ENCODE measurements at places on chromosomes 7 and 10.
A peak's percentile ranks its signal among the peaks of the same experiment; 100 is the strongest.

GRCh38 chr7:50564171-50564570 lies 1.0 kb downstream of the DDC start:
- DNase-seq = no peak

- no peak for DNase-seq
Measured at GRCh38 chr10:17455015-17455520, 673 bp upstream of the ST8SIA6 start.

DNA sequence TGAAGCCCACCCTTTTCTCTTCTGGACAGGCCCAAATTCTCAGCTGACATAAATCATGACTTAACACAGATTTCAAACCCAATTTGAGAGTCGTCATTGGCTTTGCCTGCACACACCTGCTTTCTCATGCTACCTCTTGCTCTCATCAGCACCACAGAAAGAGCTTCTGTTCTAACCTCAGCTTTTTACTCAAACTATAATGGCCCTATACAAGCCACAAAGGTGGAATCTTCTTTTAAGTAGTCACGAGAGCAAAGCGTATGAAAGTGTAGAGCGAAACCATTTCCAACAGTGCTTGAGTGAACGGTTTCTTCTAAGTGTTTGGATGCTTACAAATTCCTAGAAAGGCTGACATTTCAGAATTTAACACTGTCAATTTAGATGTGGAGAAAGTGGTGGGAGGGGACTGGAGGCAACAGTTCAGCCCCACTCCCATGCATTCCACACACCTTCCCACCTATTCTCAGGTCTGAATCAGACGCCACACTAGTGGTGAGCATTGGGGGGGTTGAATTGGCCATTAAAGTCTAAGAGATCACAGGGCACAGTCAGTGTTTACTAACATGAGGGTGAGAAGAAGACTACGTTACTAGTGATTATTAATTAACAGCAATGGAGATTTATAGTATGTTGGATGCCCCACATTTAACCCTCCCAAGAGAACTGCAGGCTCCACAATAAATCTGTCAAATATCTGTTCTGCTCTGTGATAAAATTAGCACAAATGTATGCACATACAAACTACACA lies 114.0 kb downstream of the PRKCQ start:
- DNase-seq = peak; percentile 65

- DNase-seq = no peak
Measured at GRCh38 chr10:88150339-88150738, 286.9 kb downstream of the PTEN start.

DNA sequence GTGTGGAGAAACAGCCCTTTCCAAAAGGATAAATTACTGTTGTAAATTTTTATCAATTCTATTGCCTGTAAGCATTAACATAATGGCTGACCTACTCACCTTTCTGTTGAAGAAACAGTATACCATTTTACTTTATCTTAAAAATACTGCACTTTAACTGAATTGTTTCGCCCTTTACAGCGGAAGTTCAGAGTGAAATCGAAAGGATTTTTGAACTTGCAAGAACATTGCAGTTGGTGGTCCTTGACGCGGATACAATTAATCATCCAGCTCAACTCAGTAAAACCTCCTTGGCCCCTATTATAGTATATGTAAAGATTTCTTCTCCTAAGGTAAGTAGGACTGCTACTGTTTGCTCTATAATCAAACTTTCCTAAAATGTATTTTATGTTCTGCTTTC lies 117.5 kb downstream of the NSUN6 start:
- DNase-seq = no peak

DNA sequence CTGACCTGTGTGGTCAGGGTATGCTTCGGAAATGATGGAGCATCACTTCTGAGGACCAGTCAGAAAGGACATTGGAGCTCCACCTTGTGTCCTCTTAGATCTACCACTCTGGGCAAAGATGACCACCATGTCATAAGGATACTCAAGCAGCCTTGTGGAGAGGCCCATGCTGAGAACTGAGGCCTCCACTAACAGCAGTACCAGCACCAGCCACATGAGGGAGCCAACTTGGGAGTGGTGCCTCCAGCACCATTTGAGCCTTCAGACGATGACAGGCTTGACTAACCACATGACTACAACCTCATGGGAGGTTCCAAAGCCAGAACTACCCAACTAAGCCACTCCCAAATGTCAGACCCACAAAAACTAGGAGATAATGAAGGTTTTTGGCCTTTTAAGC lies 116.0 kb downstream of the NPTX2 start:
- peak; percentile 69 for DNase-seq

DNA sequence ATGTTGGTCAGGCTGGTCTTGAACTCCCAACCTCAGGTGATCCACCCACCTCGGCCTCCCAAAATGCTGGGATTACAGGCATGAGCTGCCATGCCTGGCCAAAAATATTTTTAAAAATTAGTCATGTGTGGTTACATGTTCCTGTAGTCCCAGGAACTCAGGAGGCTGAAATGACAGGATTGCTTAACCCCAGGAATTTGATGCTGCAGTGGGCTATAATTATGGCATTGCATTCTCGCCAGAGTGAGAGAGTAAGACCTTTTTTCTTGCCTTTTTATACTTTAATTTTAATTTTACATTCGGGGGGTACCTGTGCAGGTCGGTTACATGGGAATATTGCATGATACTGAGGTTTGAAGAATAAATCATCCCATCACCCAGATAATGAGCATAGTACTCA lies 86.6 kb upstream of the ZNF92 start:
- no peak for DNase-seq

- DNase-seq = no peak
Measured at GRCh38 chr10:75910032-75910431, 478.6 kb downstream of the LRMDA start.

DNA sequence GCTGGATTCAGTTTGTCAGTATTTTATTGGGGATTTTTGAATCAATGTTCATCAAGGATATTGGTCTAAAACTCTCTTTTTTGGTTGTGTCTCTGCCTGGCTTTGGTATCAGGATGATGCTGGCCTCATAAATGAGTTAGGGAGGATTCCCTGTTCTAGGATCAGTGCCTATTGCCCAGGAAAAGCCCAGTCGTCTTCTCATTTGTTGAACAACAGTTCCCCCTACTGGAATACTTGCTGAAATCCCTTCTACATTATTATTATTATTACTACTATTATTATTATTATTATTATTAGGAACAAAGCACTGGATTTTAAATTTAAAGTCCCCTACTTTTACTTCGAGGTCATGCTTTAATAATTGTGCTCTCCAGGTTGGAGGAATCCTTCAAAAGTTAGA lies 528.9 kb downstream of the MAGI2 start:
- no peak for DNase-seq

DNA sequence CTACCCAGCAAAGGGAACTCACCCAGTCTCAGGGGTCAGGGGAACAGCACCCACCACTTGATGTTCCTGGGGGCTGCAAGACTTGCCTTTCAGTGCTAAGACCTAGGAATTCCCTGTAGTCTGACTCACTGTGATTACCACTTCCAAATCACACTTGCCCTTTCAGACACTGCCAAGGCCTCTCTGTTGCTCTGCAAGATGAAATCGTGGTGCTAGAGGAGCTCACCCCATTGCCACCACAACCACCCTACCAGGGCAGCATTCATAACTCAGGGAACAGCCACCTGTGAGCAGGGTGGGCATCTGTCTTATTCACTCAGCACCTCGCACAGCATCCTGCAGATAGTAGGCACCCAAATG lies 36.5 kb downstream of the XPNPEP1 start:
- no peak for DNase-seq

- no peak for DNase-seq
Measured at GRCh38 chr10:7797582-7797981, 9.6 kb downstream of the ATP5F1C start.

DNA sequence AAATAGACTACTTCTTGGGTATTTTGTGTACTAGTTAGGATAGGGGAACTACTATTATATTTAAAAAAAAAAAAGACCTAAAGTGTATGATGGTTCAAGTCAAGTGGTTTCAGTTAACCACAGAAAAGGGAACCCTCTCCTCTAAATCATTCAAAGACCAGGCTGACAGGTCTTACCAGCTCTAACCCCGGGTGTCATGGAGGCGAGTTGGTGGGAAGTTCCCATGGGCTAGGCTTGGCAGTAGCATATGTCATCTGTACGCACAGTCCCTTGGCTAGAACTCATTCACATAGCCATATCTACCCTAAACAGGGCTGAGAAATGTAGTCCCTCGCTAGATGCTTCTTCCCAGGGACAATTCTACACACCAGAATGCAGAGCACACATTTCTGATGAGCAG lies 37.7 kb upstream of the KCNMA1 start:
- no peak for DNase-seq

- peak; percentile 72 for DNase-seq
Measured at GRCh38 chr7:128103498-128104107, 72.4 kb upstream of the LRRC4 start.

DNA sequence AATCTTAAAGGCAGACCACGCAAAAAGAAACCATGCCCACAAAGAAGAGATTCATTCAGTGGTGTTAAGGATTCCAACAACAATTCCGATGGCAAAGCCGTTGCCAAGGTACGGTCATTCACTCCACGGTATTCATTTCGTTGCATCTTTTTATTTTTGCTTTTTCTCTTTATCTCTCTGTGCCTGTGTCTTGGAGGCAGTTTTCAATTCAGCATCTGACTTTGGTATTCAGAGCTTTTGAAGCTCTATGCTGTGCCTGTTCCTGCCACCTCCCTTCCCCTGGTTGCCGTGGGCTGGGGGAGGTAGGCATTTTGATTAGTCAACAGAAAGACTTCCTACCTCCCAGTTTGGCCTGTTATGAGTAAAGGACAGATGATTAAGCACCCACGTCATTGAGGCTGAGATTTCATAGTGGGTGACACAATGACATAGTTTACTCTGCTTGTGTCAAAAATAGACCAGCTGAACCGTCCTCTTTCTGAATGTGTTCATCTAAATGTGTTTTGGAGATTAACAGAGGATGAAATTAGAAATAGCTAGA lies 149.5 kb downstream of the ARID5B start:
- DNase-seq = peak; percentile 75

GRCh38 chr10:114544045-114544659 lies 113.9 kb downstream of the ABLIM1 start:
- peak; percentile 82 for DNase-seq

- DNase-seq = no peak
Measured at GRCh38 chr10:60848126-60848525, 69.8 kb downstream of the CDK1 start.

DNA sequence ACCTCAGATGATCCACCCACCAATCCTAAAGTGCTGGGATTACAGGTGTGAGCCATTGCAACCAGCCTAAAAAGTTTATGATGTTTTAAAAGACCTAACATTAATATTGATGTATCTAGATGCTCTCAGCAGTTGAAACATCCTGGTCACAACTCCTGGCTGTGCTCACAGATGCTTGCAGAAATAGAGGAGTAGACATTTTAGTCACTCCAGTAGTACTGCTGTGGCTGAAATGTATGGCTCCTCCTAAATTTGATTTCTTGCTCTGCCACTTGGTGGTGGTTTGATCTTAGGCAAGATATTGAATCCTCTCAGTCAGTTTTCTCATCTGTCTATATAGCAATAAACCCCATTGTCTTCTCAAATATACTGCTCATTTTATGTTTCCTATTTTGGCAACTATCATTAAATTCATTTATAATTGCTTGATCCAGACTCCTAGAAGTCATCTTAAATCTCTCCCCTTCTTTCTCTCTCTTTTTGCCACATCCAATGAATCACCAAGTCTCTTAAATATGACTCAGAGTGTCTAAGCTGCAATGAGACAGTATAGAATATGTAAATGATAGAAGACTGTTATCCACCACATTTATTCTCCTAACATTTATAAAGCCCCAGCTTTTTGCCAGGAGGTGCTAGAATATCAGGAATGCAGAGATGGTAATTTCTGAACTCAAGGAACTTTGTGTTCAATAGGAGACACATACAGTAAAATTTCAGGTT lies 78.1 kb upstream of the NRBF2 start:
- DNase-seq = no peak

- no peak for DNase-seq
Measured at GRCh38 chr10:12350925-12351324, 1.6 kb downstream of the CAMK1D start.

- DNase-seq = no peak
Measured at GRCh38 chr7:40580776-40581175, 446.0 kb downstream of the SUGCT start.

GRCh38 chr10:25157650-25158049 lies 17.2 kb upstream of the GPR158 start:
- no peak for DNase-seq

DNA sequence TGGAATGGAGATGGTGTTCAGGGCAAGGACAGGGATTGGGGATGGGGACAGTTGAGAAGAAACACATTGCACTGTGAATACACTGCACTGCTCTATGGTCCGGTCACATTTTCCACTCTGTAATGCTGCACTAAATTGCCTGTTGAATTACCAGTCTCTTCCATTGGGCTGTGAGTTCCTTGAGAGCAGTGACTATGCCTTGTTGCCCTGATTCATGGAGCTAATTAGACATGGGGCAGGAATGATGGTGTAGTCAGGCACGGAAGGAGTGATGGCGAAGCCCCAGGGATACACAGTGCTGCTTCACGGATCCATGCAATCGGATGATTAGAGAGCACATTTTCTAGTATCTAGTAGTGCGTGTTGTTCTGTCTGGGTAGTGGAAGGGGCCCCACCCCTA lies 25.4 kb upstream of the GPAM start:
- no peak for DNase-seq

GRCh38 chr7:1569016-1569415 lies 816 bp downstream of the PSMG3 start:
- DNase-seq = no peak

DNA sequence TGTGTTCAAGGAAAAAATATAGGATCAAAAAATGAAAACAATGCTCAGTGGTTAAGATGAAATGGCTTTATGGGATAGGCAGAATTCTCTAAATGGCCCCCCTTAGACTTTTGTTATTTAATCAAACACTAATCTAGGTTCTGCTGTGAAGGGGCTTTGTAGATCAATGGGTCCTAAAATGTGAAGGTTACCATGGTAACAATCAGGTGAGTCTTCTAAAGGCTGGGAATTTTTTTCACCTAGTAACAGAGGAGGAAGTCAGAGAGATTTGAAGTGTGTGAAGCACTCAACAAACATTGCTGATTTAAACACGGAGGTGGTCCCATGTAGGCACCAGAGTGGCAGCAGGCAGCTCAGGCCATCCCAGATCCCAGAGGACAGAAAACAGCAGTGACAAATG lies 11.1 kb downstream of the OR2A14 start:
- no peak for DNase-seq

DNA sequence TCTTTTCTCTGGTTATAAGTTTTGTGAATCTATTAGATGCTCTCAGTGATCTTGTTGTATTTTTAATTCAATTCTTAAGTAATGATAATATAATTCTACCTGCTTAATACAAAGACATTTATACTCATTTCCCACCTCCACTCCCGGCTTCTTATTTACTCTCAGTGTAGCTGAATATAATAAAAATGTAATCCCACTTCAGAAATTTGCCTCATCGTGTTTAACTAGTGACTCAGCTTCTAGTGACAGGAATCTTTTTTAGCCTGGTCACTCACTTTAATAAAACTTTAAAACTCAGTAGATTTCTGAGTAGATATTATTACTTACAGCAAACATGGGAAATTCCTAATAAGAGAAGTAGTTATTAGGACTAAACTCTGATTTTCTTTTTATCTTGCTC lies 1506.2 kb upstream of the LRRTM3 start:
- DNase-seq = no peak

Data from activated CD8-positive, alpha-beta memory T cell treated with anti-CD3 and anti-CD28 coated beads for 24 hours (primary cell).